ENCODE measurements at places on chromosomes 7 and 10.

DNA sequence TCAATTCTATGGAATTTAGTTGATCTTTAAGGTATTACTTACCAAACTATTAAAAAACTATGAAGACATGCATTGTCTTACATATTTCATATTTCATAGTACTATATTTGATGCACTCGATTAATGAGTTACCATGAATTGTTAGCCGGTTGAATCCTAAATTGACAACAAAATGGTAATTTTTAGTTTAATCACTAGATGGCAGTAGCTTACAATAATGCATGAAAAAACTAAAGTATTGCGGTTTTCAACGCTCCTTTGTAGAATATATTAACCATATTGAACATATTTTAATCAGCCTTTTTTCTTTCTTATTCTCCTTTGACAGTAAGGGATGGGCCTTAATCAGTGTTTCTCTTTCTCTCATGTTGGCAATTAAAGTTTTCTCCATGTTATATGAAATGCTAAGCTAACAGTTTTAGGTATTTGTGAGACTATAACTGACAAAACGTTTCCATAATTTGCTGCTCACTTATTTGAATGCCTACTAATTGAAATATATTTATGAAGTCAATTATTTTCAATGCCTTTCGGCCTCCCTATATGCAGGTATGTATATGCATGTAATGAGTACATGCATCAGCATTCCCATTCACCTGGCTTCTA, 48.5 kb upstream of the ARL4A start:
- ATAC-seq = no peak

DNA sequence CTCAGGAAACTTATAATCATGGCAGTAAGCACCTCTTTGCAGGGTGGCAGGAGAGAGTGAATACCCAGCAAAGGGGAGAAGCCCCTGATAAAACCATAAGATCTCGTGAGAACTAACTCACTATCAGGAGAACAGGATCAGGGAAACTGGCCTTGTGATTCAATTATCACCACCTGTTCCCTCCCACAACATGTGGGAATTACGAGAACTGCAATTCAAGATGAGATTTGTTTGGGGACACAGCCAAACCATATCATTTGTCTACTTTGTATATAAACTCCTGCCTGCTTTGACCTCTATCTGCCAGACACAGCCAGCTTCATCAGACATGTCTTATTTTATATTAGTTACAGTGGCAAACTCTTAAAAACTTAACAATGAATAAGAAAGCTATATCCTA, 50.4 kb downstream of the ARMC3 start:
- no peak for ATAC-seq

DNA sequence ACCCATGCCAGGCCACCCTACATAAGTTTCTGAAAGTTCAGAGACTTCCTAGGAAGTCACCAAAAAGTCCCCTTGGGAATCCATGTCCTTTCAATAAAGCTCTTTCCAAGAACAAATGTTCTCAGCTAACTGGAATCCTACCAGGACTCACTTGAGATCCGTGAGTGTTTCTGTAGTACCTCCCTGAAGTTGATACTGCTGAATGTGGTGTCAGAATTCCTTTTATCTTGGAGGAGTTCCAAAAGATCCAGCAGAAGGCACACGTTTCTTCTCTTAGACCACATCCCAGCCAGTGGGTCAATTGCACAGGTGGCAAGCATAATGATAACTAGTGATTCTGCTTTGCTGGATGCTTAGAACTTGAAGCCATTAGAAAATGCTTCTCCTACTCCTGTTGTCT, 689.7 kb upstream of the IGFBP3 start:
- ATAC-seq = peak; percentile 17

- no peak for ATAC-seq
These were observed 41.8 kb downstream of the APBB1IP start for GRCh38 chr10:26479766-26480492.

- peak; percentile 53 for ATAC-seq
These were observed 203.0 kb upstream of the MEOX2 start for GRCh38 chr7:15889507-15889906.

- ATAC-seq = no peak
These were observed 29.7 kb downstream of the VIPR2 start for GRCh38 chr7:159114981-159115380.

GRCh38 chr10:91242940-91243339, 22.5 kb downstream of the PCGF5 start:
- ATAC-seq = no peak

DNA sequence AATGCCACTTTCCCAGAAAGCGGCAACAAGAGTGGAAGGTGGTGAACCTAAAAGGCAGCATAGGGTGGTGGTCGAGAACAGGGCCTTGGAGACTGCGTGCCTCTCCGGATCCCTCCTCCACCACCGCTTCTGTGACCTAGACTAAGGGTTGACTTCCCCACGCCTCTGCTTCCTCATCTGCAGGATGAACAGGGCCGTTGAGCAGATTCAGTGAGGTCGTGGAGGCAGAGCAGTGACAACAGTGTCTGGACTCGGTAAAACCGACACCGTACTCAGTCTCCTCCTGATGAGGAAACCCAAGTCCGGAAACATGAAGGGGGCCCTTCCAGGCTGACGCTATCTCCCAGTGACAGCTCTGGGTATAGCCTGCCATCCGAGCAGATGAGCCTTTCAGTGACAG, 162.6 kb downstream of the CELF2 start:
- no peak for ATAC-seq

DNA sequence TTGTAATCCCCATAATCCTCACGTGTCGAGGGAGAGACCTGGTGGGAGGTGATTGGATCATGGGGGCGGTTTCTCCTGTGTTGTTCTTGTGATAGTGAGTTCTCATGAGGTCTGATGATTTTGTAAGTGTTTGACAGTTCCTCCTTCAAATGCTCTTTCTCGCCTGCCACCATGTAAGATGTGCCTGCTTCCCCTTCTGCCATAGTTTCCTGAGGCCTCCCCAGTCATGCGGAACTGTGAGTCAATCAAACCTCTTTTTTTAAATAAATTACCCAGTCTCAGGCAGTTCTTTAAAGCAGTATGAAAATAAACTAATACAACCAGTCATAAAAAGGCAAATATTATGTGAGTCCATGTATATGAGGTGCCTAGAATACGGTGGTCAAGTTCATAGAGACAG, 87.5 kb downstream of the FRMD4A start:
- ATAC-seq = no peak

DNA sequence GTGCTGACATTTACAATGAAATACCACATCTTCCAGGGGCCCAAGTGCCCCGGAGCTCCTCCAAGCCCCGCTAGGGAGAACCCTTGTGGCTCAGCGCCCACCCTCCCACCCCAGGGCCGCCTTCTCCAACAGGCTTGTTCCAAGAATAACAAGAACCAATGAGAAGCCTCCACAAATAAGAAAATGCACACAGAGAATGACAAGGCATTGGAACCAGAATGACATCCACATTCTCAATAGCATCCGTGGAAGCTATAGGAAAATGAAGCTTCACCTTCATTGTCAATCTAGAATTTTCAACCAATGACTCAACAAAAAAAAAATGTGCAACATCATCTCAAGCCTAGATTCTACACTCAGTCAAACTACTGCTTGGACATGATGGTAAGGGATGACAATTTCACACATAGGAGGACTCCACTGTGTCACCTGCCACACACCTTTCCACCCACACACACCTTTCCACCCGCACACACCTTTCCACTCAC, 50.4 kb upstream of the PPP2R2D start:
- ATAC-seq = no peak

DNA sequence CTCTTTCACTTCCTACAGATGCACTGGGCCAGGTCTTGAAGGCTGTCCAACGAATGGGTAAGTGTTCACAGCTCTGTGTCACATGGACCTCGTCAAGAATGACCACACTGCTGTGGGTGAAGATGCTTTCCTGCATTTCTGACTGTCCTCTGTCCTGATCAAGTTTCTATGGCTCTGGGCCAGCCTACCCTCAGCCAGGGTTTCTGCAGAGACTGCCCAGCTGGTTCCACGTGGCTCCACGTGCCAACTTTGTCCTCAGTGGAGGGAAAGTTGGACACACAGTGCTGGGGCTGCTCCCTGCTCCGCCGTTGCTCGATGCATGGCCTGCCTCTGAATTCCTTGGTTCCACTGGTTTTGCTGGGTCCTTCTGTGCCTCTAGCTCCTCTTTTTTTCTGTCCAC, 152.3 kb downstream of the EGFR start:
- no peak for ATAC-seq

- ATAC-seq = no peak
These were observed 2.1 kb downstream of the CASD1 start for GRCh38 chr7:94511718-94512117.

GRCh38 chr10:131775433-131775832, 125.4 kb upstream of the PPP2R2D start:
- no peak for ATAC-seq

- no peak for ATAC-seq
These were observed 22.3 kb downstream of the AOC1 start for GRCh38 chr7:150874401-150875198.

GRCh38 chr10:70564901-70565351, 37.6 kb downstream of the PRF1 start:
- ATAC-seq = no peak

- no peak for ATAC-seq
These were observed 80.6 kb upstream of the LAMB4 start for GRCh38 chr7:108210796-108211195.

- ATAC-seq = no peak
These were observed 877.8 kb downstream of the ANKRD7 start for GRCh38 chr7:119102291-119102690.

DNA sequence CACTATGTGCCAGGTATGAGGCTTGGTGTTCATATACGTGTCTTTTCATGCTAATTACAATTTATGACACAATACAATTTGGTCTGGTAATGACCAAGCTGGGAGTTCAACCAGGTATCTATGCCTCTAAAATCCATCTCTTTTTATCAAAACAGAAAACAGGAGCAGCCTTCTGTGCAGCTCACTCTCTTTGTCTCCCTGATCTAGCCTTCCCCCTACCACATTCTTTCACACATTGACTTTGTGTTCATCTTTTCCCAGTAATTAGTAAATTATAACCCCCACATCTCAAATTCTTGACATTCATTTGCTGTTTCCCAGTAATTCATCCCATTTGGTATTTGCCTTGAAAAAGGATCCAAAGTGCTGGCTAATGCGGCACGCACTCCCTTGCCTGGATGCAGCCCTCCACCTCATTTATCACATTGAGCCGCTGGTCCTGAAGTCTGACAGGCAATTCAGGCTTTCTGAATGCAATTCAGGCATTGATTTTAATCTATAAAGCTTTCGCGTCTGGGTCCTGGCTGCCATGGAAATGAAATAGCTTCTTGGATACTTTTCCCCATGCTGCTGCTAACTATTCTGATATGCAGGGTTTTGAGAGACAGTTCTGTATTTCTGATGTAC, 112.5 kb upstream of the ANKRD1 start:
- no peak for ATAC-seq

- no peak for ATAC-seq
These were observed 74.9 kb upstream of the NRBF2 start for GRCh38 chr10:63058236-63058635.

DNA sequence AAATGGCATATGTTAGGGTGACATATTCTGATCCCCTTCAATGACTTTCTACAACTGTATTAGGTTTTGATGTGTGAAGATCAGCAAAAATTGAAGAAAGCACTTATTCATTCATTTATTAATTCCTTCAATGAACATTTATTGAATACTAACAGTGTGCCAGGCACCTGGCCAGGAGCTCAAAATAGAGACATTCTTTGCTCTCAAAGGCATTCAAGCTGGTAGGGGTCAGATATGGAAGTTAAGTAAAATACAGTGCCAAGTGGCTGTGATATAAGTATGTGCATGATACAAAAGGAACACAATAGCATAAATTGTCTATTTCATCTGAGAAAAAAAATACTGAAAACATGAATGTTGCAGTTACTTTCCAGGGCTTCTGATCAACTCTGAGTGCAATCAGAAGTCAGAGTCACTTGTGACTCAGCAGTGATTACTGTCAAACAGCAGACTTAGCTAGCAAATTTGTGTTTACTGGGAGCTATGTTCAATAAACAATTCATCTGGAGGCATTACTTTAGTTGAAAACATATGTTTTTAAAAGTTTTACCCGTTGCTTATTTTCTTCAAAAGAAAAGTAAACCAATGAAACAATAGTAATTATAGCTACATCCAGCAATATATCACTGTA, 60.4 kb upstream of the CACNB2 start:
- ATAC-seq = no peak

GRCh38 chr7:148045521-148045920, 545.0 kb upstream of the C7orf33 start:
- no peak for ATAC-seq

- no peak for ATAC-seq
These were observed 46.8 kb upstream of the CD36 start for GRCh38 chr7:80591654-80592053.

GRCh38 chr10:23192712-23193434, 761 bp downstream of the PTF1A start:
- ATAC-seq = no peak

DNA sequence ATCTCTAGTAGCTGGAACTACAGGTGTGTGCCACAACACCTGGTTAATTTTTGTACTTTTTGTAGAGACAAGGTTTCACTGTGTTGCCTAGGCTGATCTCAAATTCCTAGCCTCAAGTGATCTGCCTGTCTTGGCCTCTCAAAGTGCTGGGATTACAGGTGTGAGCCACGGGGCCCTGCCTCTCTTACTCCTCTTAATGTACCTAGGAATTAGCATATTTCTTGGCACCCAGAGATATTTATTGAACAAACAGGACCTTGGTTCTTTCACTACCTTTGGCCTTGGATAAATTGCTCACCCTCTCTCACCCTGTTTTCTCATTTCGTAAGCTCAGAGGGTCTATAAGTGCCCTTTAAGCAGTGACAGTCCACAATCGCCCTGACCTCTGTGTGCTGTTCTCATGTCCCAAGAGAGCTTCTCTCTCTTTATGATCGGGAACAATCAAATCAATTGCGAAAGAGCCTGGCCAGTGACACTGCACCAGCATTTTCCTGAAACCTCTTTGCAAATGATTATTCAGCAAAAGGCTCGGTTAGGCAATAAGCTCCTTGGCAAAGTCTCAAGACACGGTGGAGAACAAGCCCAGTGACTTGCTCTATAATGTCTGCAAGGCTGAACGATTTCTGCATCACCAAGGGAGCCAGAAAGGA, 117.7 kb downstream of the APBB1IP start:
- ATAC-seq = peak; percentile 83

DNA sequence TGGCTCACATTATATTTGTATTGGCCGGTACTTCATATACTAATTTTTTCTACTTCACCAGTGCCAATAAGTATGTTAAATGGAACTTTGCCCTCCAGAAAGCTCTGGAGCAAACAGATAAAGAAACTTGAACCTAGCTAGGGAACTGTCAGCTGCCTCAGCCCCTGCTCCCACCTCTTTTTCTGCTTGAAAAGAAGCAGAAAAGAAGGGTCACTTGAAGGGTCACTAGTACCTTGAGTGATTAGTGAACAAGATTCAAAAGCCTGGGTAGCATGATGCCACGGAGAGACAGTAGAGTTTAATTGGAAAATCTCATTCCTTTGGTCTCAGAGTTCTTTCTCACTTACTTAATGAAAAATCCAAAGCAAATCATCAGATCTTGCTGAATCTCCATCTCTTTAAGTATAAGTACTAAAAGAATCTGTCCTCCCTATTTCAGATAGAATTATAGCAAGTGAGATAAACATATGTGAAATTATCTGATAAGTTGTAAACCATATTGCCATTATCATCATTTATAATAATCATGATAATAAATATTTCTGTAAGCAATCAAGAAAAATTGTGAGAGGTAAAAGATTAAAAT, 47.7 kb downstream of the PTN start:
- ATAC-seq = no peak
